Renal cortex interstitium (tissue), 15 donors: ENCODE measurements at places on chromosomes 2 and 18.

GRCh38 chr2:26139269-26140183 is 33.4 kb upstream of the GAREM2 start:
- no peak for DNase-seq

DNA sequence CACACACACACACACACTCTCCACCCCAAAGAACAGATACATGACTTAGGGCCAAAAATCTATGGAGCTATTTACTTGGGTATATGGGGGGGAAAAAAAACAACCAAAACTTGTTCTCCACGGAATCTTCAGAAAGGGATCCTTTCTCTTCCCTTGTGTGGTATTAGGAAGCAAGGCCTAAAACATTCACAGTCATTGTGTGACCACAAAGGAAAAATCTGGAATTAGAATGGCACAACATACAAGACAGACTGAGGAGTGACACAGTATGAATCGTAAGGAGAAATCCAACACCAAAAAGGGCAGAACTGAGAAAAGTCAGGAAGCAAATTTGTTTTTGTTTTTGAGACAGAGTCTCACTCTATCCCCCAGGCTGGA is 70.3 kb downstream of the ASXL2 start:
- DNase-seq, result no peak

GRCh38 chr2:71767663-71768062 is 314.3 kb downstream of the DYSF start:
- no peak for DNase-seq

DNA sequence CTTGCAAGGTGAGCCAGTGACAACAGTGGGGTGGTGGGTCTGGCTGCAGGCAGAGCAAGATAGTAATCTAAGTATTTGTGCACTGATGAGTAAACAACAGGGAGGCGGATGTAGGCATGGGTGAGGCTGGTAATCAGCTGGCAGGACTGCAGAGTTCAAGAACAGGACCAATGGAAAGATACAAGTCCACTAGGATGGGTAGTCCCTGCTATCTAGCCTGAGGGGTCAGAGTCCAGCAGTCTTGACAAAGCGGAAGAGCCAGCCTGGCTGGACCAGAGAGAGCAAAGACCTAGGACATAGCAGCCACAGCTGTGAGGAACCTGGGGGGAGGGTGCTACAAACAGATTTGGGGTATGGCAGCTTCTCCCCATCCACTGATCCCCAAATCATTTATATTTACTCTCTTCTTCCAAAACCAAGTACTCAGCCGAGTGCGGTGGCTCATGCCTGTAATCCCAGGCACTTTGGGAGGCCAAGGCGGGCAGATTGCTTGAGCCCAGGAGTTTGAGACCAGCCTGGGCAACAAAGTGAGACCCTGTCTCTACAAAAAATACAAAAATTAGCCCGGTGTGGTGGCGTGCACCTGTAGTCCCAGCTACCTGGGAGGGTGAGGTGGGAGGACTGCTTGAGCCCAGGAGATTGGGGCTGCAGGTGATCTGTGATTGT is 25.9 kb downstream of the VIL1 start:
- DNase-seq, result no peak

DNA sequence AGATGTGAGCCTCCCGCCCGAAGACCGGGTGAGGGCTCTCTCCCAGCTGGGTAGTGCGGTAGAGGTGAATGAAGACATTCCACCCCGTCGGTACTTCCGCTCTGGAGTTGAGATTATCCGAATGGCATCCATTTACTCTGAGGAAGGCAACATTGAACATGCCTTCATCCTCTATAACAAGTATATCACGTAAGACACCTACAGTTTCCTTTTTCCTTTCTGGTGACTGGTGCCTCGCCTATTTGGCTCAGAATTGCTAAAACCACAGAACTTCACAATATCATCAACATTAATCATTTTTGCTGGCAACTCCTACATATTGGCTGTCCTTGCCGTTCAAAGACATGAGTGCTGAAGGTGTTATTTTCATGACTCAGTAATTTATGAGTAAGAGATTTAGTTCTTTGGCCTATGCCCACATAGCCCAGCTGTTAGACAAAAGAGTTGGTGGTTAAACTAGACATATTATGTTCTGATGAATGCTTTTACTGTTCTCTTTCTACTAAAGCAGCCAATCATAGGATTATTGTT is 2.2 kb downstream of the STAMBP start:
- DNase-seq, result no peak

GRCh38 chr2:158113741-158114295 is 12.1 kb downstream of the UPP2 start:
- no peak for DNase-seq
